CD4-positive, alpha-beta T cell treated with Interleukin-17A for 1 hour (primary cell): ENCODE measurements at places on chromosomes 16 and 17.

DNA sequence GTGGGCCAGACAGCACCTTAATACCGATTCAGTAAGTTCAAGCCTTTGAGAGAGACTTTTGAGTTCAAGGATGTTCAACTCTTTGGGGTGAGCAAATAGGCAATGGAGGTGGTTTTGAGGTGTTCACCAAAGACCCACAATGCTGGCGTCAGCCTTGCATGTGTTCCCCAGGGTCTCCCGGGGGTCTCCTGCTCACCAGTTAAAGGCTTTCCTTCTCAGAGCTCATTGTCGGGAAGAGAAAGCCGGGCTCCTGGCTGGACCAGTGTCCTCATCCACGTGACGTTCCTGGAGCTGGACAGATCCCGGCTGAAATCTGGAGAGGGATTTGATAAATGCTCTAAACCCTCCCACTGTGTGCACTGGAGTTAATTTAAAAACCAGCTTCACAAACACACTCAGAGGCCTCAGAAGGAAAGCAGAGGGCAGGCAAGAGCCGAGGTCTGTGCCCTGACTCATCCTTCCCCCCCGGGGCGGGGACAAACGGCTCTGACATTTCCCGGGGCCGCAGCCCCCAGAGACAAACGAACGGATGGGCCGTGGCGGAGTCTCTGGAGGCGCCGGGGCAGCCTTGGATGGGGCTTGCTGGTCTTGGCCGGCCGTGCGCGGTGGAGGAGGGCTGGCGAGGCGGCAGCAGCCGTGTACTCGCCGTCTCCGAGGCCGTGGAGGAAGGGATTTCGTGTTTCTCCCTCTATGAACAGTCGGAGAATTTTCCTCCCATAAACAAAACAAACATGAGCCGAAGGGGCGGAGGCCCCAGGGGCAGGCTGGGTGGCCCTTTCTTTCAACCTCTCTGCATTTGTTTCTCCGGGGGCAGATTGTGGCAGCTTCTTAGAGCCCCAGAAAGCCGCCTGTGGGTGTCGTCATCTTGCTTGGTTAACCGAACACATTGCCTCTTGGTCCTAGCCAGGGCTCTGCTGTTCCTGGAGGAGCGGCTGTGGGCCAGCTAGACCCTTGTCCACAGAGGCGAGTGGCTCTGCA is 94.2 kb downstream of the NTN1 start:
- peak; percentile 7 for DNase-seq

- no peak for DNase-seq
These were observed 369.8 kb downstream of the CPPED1 start for GRCh38 chr16:12433691-12434390.

- DNase-seq: no peak
These were observed 12.5 kb downstream of the ABAT start for GRCh38 chr16:8686879-8687278.

DNA sequence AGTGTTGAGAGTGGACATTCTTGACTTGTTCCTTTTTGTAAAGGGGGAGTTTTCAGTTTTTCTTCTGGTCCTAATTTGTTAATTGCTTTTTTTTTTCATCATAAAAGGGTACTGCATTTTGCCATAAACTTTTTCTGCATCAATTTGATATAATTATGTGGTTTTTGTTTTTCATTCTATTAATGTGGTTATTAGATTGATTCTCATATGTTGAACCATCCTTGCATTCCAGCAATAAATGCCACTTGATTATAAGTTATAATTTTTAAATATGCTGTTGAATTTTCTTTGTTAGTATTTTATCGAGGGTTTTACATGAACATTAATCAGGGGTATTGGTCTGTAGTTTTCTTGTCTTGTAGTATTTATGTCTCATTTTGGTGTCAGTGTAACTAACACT is 87.2 kb upstream of the SMIM36 start:
- DNase-seq: no peak
